ENCODE measurements at places on chromosomes 3 and 15.

- DNase-seq = no peak
These were observed 30.0 kb downstream of the STARD5 start for GRCh38 chr15:81293728-81294515.

GRCh38 chr15:100150906-100151305, 190.9 kb downstream of the ADAMTS17 start:
- DNase-seq = no peak

GRCh38 chr3:118628704-118629341, 405.8 kb downstream of the IGSF11 start:
- DNase-seq = peak; percentile 3

GRCh38 chr3:131794766-131795388, 239.9 kb downstream of the CPNE4 start:
- DNase-seq = peak; percentile 81

DNA sequence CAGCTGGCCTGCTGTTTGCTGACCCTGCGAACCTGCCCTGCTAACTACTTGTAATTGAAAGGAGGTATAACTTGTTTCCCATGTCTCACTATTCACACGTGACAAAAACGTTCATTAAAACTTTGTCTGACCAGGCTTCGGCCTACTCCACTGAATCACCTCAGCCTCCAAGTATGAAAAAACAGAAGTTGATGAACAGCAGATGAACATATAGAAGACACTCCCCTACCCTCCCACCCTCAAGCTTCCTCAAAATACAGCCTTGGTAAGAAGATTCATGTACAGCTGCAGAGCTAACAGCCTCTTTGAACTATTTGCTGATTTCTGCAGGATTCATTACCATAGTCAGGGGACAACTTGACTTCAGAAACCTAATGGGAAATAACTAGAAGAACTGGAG, 10.7 kb downstream of the RBM15B start:
- DNase-seq = no peak

DNA sequence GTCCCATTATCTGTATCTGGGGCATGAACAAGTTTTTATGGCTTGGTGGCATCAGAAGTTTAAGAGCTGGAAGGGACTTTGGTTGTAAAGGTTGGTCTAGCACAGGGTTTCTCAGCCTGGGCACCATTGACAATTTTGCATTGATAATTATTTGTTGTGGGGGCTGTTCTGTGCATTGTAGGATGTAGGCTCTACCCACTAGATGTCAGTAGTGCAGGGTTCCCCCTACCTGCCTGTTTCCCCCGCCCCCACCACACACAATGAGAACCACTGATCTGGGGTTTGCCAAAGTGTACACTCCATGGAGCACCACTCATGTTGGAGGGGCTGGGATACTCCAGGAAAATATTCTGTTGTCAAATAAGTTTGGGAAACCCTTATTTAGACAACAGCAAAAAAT, 42.7 kb downstream of the PLCL2 start:
- no peak for DNase-seq

Measured in hematopoietic multipotent progenitor cell treated with erythropoietin and hydrocortisone succinate and interleukin-3 and kit ligand, for 15 days (in vitro differentiated cells).